Stimulated activated CD4-positive, alpha-beta T cell treated with anti-CD3 and anti-CD28 coated beads, TNF-alpha, amount 100 ng/mL, for 1 hour (primary cell): ENCODE measurements at places on chromosomes 1 and 21.

DNA sequence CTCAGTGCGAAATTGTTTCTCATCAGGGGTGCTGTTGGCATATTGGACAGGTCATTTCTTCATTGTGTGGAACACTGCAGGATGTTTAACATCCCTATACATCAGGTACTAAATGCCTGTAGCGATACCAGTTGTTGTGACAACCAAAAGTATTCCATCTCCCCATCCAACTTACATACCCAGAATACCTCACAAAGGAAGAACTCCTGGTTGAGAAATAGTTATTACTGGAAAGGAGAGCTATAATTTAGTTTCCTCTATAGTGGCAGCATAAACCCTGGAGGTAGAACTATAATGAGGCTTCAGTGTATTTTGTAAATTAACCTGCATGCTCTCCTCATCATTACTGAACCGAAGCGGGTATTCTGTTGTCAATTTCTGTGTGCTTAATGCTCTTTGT is 45.1 kb downstream of the IVNS1ABP start:
- DNase-seq = no peak

DNA sequence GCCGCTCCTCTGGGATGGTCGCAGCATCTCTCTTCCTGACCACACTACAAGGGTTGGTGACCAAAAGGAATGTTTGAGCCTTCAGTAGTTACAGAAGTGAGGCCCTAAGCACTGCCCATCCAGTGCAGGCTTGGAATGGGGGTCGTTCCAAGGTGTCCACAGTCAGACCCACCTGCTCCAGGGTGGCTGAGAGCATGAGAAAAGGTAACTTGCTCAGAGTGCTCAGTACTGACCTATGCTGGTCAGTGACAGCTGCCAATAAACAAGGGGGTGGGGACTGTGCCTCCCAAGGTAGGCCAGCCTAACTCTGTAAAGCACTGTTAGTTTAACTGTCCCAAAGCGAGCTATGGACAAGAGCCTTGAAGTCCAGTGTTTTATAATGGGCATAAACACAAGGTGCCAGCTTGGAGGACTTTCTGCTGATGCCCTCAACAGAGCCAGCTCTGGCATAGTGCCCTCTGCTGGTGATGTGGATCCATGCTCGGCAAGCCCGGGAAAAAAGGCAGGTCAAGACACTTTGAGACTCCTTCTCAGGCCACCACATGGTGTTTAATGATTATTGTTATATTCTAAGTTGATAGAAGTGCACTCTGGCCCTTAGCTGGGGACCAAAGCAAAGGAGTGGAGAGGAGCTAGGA is 78.1 kb upstream of the DNAH14 start:
- DNase-seq = peak; percentile 10

DNA sequence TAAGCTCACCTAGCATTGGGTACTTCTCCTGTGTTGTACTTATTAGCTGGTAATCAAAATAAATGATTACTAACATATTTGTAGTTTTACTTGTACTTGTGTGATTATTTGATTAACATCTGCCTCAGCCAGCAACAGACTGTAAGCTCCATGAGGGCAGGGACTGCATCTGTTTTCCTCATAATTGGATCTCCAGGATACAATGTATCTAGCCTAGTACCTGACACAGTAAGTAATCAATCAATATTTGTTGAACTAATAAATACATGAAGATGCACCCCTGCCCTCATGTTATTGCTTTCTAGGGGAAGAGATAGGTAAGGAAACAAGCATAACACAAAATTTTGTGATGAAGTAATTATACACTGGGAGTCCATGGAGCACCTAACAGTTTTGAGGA is 101.5 kb downstream of the TENT5C start:
- DNase-seq = no peak

- no peak for DNase-seq
These were observed 8.4 kb downstream of the SOX13 start for GRCh38 chr1:204081164-204081790.

- DNase-seq = no peak
These were observed 9.6 kb upstream of the PLA2G4A start for GRCh38 chr1:186819126-186819525.

- peak; percentile 24 for DNase-seq
These were observed 618 bp downstream of the ETS2 start for GRCh38 chr21:38806153-38806941.

DNA sequence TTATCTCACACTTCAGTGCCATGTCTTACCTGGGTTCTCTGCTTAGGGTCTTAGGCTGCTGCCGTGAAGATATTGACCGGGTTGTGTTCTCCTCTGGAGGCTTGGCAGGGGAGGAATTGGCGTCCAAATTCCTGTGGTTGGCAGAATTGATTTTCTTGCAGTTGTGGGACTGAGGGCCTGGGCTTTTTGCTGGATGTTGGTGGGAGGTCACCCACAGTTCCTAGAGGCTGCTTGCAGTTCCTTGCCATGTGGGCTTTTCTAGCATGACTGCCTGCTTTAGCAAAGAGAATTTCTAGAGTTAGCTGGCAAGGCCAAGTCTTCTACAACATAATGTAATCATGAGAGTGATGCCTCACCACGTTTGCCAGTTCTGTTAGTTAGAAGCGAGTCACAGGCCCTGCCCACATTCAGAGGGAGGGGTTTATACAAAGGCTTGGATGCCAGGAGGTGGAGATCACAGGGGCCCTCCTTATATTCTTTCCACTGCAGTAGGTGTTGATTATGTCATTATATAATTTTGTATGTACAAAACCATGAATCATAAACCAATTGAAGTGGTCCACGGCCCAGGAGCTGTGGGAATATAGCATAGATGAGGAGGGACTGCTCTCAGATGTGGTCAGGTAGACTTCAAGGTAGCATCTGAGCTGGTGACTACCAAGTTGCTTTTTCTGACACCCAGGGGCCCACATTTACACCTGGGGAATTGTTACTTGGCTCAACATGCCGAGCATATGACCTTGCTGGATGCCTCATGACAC is 6.6 kb downstream of the UBL4B start:
- no peak for DNase-seq

DNA sequence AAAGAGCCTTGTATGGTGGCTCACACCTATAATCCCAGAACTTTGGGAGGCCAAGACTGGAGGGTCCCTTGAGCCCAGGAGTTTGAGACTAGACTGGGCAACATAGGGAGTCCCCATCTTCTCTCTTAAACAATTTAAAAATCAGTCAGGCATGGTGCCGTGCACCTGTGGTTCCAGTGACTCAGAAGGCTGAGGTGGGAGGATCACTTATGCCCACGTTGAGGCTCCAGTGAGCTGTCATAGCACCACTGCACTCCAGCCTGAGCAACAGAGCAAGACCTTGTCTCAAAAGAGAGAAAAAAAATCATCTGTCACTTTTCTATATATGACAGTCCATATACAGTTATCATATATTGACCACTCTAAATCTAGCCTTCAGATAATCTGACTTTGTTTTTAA is 658.3 kb downstream of the LTN1 start:
- DNase-seq = no peak

- no peak for DNase-seq
These were observed 91.6 kb upstream of the FOXD3 start for GRCh38 chr1:63230722-63231121.

DNA sequence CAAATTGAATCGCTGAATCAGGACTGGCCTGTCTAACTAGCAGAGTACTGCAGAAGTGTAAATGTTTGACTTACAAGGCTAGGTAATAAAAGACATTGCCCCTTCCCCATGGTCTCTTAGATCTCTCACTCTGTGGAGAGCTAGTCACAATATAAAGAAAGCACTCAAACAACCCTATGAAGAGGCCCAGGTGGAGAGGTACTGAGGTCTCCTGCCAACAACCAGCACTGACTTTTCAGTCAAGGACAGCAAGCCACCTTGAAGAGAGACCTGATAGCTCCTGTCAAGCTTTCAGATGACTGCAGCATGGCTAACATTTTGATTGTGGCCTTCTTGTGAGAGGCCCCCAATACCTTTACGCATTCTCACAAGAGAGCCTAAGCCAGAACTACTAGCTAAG is 18.5 kb downstream of the HFM1 start:
- DNase-seq = no peak
